Omental fat pad (tissue), 4 donors: ENCODE measurements at places on chromosomes 2 and 18.

DNA sequence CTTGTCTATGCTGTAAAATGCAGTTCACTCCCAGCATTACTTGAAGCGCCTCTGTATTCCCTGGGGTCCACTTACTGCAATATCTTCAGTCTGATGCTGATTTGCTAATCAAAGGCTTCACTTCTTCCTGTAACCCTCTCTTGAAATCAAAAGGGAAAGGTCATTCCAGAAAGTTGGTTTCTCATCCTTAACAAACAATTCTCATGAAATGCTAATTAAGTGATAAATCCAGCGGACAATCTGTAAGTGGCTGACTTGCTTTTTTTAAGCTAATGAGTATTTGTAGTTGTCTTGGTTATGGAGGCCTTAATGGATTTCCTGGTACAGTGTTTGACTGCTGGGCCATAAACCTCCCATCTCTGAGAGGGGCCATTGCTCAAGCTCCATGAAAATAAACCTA, 499.6 kb upstream of the HS6ST1 start:
- DNase-seq, result no peak

- DNase-seq, result no peak
Observed at GRCh38 chr2:167925758-167926157, 321.6 kb downstream of the STK39 start.

GRCh38 chr18:50819027-50819727, 639 bp downstream of the MRO start:
- no peak for DNase-seq

DNA sequence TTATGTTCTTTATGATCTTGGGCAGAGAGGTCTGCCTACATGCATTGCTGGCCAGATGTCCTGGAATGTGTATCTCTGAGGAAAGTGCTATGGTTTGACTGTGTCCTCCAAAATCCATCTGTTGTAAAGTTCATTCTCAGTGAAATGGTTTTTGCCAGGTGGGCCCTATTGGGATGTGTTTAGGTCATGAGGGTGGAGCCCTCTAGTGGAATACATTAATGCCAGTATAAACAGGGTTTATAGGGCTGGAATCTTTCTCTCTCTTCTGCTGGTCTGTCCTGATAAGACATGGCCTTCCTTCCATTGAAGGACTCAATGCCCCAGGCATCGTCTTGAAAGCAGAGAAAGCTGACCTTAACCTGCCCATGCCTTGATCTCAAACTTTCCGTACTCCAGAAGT, 258.5 kb downstream of the RPIA start:
- no peak for DNase-seq

DNA sequence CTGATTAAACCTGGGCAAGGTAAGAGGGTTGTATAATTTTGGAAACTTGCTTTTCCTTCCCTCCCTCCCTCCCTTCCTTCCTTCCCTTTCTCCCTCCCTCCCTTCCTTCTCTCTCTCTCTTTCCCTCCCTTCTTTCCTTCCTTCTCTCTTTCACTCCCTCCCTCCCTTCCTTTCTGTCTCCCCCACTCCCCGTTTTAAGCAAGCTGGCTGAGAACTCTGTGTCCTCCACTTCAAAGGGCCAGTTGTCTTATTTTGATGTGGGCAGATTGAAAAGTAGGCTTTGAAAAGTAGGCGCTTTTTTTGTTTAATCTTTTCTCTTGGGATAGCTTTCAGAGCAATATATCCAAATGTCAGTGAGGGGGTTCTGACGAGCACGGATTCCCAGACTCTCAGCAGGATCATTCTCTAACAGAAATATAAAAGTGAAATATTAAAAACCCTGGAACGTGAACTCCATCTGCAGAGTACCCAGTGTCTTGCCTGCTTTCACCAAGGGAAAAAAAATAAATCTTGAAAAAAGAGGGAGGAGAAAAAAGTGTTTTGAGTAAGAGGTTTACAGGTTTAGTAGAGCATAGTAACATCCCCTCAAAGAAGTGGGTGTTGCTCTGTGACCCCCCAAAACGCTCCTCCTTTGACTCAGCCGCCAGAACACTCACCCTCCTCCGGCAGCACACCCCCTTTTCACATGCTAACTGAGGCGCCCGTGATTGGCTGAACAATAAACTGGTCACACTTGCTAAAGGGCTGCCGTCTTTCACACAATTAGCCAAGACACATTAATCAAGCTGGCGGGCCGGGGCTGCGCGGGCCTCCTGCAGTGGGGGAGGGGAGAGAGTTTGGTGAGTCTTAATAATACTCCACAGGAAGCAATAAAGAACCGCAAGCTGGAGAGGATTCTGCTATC, 52.2 kb downstream of the CDK15 start:
- DNase-seq, result peak; percentile 27

GRCh38 chr2:43576981-43577892, 18.6 kb downstream of the THADA start:
- no peak for DNase-seq

GRCh38 chr18:61950371-61950770, 57.6 kb upstream of the RNF152 start:
- no peak for DNase-seq

- DNase-seq, result no peak
Observed at GRCh38 chr2:16247326-16248122, 307.2 kb downstream of the MYCN start.

DNA sequence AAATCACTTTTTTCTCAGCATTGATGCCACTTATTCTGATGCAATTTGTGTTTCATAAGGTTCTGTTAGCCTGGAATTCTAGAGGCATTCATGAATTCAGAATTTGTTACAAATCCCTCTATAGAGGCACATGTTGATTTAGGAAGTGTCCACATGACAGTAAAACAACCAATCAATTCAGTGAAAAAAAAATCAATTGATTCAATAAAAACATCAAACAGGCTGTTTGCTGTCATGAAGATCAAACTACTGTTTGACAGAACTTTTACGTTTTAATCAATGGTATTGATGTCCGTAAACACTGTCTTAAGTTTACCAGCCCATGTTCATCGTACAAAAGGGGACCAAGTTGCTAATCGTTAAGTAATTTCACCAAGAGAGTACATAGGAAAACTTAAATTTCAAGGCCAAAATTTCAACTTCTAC, 261.5 kb downstream of the FIGN start:
- no peak for DNase-seq

GRCh38 chr2:191350826-191351225, 105.6 kb downstream of the MYO1B start:
- DNase-seq, result no peak

DNA sequence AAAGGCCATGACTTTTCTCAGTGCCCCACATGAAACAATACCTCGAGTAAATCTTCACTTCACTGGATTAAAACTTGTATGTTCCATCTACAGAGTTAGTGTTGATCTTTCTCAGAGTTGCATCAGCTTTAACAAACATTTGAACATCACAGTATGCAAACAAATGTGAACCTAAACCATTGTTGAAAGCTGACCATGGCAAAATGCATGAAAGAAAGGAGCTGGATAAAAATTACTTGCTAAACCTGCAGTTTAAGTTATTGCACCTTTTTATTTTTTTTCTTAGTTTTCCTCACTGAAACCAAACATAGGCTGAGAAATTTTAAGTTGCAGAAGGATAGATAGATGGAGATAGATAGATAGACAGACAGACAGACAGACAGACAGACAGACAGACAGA, 107.2 kb upstream of the UGP2 start:
- no peak for DNase-seq
